ENCODE measurements at places on chromosomes 1 and 21. TPM values are rescaled to one million over a fixed set of nuclear protein-coding genes. Genes with fewer than 3 reads are reported as not detected.

DNA sequence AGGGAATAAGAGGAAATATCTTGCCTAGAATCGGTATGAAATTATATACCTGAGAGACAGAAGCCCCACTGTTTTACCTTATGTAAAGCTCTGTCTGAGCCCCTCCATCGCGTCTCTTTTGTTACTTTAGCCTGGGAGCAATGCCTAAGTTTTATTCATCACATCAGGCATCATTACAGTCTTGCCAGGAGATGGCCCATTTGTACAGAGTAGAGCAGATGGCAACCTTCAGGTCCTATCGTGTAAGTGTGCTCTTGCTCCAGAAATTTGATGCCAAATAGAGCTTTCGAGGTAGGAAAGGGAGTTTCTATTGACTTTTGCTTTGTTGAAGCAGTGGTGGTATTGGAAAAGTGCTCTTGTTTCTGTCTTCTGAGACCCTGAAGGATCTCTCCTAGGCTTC lies 24.9 kb downstream of the CFAP126 start:
- DNase-seq = no peak

- DNase-seq = no peak
Observed at GRCh38 chr1:244344001-244344400, 107.7 kb downstream of the ADSS2 start.

GRCh38 chr1:21666576-21667320 lies 2.4 kb downstream of the RAP1GAP start:
- DNase-seq = no peak

GRCh38 chr1:231315887-231316286 lies 21.8 kb downstream of the EXOC8 start:
- peak; percentile 24 for DNase-seq

GRCh38 chr1:14897997-14898645 lies 255.4 kb upstream of the TMEM51 start:
- DNase-seq = no peak

DNA sequence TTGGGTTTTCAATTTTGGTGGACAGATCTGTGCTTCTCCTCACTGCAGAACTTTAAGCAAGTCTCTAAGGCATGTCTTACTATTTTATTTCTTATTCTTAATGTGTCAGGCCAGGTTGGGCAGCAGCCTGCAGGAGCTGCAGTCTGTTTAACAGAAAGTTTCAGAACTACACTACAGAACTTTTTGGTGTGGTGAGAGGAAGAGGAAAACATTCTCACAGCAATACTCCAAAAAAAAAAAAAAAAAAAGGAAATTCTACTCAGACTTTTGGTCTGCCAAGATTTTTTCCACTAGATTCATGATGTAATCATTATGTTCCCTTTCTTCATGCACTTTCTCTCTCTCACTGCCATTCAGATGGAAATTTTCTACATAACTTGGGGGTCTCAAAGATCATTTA lies 255.2 kb downstream of the COL11A1 start:
- no peak for DNase-seq

DNA sequence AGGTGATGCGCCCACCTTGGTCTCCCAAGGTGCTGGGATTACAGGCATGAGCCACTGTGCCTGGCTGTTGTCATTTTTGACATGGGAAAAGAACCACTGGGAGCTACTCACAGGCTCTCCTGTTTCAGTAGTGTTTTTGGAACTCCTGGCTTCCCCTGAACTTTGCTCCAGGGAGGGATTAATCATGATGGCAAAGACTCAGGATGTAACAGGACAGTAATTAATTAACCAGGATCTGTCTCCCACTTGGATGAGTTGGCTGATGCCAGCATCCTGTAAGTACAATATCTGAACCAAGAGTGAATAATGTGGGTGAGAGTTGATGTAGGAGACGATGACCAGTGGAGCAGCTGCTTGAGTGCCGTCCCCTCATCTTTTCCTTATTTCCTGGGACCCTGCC lies 4.9 kb downstream of the SFT2D2 start:
- no peak for DNase-seq

GATAD2B gene
- 11.7 TPM for total RNA-seq

GRCh38 chr1:201399018-201399351 lies at the start of gene LAD1:
LAD1 (minus strand) TSS chr1:201399324; CDS start chr1:201399306, 18 bp downstream.
- DNase-seq = no peak

GRCh38 chr21:44925378-44925755 lies 4.7 kb upstream of the ITGB2 start:
- no peak for DNase-seq

DNA sequence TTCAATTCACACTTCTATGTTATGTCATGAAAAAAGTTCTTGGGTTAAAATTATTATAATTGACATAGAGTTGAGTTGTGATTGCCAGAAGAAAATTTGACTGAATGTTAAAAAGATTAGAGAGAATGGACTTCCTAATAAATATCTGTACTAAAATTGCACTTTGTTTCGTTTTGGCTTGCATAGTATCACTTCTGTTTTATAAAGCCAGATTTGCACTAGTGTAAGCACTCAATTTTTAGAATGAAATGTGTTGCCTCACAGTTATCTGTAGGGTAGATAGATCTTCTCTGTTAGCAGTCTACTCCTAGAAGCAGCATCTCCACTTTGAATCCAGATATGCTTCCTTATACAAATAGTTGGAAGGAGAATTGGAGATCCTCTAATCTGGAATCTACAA lies 95.2 kb upstream of the MPC2 start:
- DNase-seq = no peak

All from hepatocyte (in vitro differentiated cells).